ENCODE measurements at places on chromosomes 1 and 21.

GRCh38 chr1:168529518-168529917, 14.3 kb downstream of the XCL2 start:
- DNase-seq, result no peak

DNA sequence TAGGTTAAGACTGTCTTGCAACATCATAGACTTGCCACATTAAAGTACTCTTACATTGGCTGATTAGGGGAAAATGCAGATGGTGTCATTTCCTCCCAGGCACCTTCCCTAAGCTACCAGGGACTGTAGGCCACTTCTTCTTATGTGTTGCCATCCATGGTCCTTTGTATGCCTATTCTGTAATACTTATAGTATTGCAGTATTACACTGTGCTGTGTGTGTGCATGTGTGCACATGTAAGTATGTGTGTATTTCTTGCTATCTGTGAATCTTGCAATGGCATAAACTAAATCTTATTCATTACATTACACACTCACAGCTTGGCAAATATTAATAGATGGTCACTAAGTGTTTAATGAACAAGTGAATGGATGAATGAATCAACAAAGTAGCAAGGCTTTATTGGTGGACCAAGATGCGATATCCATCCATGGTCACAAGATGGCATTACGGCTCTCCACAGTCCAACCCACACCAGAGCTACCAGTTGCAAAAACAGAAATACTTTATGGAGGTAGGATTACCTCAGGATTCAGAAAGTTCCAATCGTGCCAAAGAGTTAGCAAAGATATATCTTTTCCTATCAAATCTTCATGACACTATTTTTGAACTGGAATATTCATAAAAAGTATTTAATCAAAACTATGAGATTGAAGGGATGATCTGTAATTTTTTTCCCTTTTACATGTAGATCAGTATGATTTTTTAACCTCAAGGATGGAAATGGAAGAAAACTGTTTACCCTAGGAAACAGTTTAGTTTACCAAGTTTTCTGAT, 160.2 kb downstream of the DENND1B start:
- DNase-seq, result no peak

GRCh38 chr1:53777272-53777671, 38.3 kb upstream of the GLIS1 start:
- DNase-seq, result no peak

GRCh38 chr1:219177363-219177762, 3.7 kb downstream of the LYPLAL1 start:
- DNase-seq, result no peak

DNA sequence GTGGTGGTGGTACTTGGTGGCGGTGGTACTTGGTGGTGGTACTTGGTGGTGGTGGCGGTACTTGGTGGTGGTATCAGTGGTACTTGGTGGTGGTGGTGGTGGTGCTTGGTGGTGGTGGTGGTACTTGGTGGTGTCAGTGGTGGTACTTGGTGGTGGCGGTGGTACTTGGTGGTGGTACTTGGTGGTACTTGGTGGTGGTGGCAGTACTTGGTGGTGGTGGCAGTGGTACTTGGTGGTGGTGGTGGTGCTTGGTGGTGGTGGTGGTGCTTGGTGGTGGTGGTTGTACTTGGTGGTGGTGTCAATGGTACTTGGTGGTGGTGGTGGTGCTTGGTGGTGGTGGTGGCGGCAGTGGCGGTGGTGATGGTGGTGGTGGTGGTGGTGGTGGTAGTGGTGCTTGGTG, 20.2 kb downstream of the COQ8A start:
- no peak for DNase-seq

DNA sequence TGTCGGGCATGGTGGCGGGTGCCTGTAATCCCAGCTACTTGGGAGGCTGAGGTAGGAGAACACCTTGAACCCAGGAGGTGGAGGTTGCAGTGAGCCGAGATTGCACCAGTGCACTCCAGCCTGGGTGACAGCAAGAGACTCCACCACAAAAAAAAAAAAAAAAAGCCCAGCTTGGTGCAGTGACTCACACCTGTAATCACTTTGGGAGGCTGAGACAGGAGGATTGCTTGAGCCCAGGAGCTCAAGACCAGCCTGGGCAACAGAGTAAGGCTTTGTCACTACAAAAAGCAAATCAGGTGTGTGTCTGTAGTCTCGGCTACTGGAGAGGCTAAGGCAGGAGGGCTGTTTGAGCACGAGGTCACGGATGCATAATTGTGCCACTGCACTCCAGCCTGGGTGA, 5.0 kb upstream of the H6PD start:
- peak; percentile 34 for DNase-seq

DNA sequence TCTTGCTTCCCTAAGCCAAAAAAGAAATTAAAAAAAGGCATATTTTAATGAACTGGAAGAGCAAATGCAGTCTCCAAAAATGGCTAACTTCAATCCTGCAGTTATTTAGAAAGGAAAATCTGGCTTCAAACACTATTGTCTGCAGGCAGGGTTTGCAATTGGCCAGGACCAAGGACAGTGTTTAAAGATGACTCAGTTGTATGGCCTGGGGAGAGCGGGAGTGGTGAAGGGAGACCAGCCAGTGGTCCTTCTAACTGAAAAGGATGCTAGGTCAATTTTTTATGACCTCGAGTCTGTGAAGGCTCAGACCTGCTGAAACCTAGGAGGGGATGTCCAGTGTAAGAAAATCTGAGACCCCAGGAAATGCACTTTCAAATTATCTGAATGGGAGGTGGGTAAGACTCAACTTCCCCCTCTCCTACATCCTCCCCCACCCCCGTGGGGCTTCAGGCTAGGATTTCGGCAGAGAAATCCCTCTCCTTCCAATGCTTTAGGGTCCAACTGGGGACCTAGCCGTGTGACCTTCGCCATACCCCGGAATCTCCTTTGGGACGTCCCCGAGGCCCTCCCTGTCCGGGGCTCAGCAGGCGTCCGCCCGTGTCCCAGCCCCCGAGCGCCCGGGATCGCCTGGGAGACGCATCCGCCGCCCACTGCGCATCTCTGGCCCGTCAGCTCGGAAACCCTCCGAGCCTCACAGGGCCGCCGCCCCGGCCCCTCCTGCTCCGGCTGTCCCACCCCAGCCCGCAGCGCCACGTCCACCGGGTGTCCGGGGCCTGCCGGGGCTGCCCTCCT, 602 bp upstream of the RIMKLA start:
- no peak for DNase-seq

DNA sequence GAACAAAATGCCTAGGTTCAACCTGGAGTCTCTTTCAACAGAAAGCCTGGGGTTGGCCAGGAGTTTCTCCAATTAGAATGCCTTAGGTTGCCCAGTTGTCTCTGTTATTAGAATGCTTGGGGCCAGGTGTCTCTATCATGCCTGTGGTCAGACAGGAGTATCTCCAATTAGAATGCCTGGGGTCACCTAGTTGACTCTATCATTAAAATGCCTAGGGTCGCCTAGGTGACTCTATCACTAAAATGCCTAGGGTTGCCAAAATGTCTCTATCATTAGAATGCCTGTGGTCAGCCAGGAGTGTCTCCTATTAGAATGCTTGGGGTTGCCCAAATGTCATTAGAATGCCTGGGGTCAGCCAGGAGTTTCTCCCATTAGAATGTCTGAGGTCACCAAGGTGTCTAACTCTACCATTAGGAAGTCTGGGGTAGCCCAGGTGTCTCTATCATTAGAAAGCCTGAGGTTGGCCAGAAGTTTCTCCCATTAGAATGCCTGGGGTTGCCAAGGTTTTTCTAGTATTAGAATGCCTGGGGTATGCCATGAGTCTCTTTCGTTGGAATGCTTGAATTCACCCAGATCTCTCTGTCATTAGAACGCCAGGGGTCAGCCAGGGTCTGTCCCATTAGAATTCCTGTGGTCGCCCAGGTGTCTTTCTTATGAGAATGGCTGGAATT, 57.9 kb downstream of the RNF187 start:
- DNase-seq, result peak; percentile 3

DNA sequence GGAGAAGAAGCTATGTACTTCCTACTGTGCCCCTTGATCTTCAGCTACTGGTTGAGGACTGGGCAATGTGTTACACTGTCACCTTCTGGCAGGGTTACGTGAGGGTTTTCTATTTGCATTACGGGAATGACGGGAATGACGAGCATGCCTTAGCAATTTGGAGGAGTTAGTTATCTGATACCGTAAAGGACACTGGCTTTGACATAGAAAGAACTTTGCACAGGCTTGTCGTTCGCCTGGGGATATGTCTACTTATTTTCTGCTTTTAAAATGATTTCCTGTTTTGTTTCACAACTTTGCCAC, 19.8 kb upstream of the ACBD6 start:
- DNase-seq, result no peak

GRCh38 chr1:56152635-56153034, 426.7 kb downstream of the PLPP3 start:
- DNase-seq, result no peak

- peak; percentile 66 for DNase-seq
Measured at GRCh38 chr1:19563324-19564097, 78.2 kb upstream of the CAPZB start.

DNA sequence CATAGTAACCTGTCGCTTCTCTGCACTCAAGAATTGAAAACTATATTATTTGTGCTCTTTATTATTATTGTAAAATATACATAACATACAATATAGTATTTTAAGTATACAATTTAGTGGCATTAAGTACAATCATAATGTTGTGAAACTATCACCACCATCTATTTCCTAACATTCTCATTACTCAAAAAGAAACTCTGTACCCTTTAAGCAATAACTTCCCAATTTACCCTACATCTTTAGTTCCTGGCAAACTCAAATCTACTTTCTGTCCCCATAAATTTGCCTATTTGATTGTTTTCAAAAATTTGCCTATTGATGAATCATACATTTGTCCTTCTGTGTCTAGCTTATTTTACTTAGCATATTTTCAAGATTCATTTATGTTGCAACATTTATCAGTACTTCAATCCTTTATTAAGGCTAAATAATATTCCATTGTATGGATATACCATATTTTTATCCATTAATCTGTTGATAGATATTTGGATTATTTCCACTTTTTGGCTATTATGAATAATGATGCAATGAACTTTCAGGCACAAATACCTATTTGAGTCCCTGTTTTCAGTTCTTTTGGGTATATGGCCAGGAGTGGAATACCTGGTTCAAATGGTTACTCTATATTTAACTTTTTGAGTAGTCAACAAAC, 99.6 kb upstream of the DMRTA2 start:
- no peak for DNase-seq

GRCh38 chr1:33400153-33400911, 30.6 kb downstream of the PHC2 start:
- DNase-seq, result no peak

- no peak for DNase-seq
Measured at GRCh38 chr1:1578371-1578940, 3.8 kb upstream of the SSU72 start.

DNA sequence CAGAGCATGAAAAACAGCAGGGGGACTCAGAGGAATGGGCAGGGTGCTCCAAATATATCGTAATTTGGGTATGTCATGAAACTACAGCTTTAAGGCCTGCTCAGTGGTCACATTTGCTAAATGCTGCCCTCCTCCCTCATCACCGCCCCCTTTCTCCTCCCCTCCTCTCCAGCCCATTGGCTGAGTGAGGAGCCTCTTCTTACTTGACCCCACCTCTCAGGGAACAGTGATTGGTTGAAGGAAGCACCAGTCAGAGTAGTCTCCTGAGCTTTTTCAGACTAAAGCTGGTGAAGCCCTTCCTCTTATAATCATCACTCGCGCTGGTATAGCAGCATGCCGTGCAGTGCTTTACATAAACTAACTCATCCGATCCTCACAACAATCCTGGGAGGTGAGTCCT, 10.0 kb upstream of the TTC39A start:
- DNase-seq, result no peak

DNA sequence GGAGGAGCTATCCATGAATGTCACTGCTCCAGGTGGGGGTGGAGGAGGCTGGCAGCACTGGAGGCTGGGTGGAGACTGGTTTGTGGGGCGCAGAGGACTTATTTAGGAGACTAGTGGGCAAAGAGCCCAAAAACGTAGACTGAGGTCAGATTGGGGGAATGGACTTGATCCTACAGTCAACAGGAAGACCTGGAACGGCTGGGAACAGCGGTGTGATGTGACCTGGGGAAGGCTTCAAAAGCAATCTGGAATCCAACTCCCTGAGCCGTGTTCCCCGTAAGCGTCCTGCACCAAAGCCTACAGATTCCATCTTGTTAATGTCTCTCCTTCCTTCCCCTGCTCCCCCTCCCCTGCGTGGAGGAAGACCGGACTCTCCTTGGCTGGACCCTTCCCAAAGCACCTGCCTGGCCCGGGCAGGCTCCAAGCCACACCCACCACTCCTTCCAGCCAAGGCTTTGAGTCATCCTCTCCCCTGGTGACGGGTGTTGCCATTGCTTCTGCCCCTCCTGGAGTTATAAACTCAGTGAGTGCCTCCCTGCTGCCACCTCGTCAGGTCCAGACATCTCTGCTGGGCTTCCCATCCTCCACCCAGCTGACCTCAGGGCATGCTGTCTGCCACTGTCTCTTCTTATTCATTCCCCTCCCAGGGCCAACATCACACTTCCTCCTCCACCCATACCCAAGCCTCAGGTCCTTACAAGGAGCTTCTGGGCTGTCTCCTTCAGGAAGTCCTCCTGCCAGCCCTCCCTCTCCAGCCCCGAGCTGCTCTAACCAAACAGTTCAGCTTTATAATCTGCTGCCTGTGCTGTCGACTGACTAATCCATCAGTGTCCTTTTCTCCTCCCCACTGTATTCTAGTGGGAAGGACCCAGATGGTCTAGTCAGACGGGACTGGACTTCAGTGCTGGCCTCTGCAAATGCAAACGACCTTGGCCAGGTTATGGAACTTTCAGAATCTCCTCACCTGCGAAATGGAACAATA, 1.6 kb upstream of the CLSTN1 start:
- peak; percentile 75 for DNase-seq

DNA sequence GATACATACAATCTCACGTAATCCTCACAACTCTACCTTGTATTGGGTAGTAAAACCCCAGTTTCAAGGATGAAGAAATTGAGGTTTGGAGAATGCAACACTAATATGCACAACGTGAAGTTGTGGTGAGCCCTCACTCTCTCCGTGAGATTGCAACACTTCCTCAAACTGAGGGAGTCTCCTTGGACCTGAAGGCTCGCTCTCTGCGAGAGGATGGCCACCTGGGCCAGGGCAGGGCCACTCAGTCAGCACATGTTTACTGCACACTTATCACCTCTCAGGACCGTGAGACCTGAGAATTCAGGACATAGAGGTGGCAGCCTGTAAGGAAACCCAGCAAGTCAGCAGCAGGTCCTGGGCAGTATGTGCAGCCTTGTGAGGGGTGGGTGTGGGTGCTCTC, 8.7 kb downstream of the SH3BP5L start:
- no peak for DNase-seq

GRCh38 chr1:77031106-77031662, 163.9 kb downstream of the ST6GALNAC5 start:
- DNase-seq, result no peak

All from upper lobe of right lung (tissue), 1 donor.